ENCODE measurements at places on chromosomes 2 and 18.
A peak's percentile ranks its signal among the peaks of the same experiment; 100 is the strongest.

- no peak for DNase-seq
Measured at GRCh38 chr2:122886479-122887145, 1131.2 kb downstream of the TSN start.

GRCh38 chr2:42922790-42923579, 130.6 kb upstream of the HAAO start:
- DNase-seq = no peak

- DNase-seq = no peak
Measured at GRCh38 chr2:234976479-234977227, 24.8 kb downstream of the SH3BP4 start.

- no peak for DNase-seq
Measured at GRCh38 chr2:85132397-85132796, 795 bp upstream of the TCF7L1 start.

DNA sequence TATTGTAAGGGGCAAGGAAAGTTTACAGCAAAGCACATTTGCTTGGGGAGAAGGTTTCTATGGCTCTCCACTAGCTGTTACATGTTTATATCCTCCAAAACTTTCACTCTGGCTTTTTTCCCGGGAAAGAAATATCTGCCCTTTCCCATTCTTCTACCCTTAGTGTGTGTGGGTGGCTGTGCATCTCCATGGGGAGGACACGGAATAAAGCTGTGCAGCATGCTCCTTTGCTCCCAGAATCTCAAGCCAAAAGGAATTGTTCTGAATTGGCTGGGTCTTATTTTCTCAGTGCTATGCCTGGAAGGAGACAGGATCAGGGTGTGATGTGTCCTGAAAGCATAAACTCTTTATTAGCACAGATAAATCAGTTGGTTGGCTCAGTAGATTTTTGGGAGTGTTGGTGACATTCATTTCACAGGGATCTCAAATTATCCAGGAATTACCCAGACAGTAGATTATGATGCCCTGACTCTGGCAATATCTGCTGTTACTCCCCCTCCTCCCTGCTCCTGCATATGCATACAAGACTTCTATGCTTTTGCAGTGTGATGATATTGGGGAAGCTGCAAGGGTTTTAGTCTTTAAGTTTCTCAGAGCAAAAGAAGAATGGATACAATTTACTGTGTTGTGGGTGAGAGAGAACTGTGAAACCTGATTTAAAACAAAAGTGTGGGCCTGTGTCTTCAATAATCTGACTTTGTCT, 63.1 kb downstream of the PARD3B start:
- DNase-seq = no peak

DNA sequence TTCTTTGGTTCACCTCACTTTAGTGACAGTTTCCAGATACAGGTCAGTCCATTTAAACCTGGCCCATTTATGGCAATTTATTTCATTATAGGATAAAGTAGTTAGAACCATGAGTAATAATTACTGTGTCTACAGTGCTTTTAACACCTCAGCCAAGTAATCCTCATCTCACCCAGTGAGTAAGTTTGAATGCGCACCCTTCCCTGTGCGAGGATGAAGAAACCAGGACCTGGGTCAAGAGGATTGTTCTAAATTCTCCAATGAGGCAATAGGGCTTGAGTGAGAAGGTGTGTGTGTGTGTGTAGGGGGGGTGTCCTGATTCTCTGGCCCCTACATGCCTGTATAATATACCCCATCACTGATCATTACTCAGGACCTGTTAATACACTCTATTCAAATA, 854 bp upstream of the MYO1B start:
- no peak for DNase-seq

GRCh38 chr2:36915627-36916026, 50.7 kb downstream of the STRN start:
- DNase-seq = no peak

DNA sequence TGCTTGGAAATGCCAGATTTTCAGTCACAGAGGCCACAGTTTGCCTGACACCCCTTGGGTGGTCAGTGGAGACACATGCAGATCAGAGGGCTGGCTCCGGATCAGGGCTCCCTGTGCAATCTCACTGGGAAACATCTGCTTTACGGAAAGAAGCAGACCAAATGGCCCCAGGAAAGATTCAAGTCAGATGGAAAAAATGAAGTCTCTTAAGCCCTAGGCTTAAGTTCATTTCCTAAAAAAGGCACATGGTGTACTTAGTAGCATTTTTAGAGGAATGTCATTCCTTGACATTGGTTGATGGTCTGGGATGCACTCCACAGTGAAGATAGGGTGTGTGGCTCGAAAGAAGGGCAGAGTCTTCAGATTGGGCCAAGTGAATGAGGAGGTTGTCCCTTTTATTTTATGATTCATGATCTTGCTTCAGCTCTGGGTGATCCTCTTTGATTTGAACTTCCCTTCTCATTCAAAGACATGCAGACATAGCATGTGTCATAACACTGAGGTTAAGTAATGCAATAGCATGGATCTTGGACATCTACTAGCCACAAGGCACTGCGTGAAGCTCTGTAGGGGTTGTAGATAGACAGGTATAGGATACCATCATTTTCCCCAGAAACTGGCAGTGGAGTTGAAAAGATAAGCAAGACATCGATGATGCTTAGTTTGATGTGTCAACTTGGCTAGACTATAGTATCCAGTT, 56.5 kb downstream of the KCNE4 start:
- DNase-seq = no peak

DNA sequence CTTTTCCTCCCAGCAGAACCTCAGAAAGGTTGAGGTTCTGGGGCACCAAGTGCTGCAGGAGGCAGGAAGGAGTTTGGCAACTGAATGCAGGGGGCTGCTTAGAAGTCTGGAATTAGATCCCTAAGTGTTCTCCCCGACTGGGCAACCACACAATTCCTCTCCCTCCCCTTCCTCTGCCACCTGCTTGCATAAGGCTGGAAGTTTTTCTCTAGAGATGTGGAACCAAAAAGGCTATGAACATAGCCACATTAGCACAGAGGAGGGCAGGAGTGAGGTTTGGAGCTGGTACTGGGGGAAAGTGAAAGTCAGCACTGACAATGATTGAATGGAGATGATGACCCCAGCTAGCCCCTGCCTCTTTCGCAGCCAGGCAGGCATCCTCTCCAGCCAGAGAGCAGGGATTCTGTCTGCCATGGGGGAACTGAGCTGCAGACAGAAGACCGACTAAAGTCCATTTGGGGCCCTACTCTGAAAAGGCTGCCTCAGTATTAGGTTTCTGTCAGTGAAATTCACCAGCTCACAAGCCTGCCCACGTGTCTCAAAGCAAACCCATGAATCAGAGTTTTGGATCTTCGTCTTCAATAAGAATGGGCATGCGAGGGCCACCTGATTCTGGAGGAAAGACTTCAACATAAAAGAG, 87.9 kb upstream of the ITGA6 start:
- no peak for DNase-seq

DNA sequence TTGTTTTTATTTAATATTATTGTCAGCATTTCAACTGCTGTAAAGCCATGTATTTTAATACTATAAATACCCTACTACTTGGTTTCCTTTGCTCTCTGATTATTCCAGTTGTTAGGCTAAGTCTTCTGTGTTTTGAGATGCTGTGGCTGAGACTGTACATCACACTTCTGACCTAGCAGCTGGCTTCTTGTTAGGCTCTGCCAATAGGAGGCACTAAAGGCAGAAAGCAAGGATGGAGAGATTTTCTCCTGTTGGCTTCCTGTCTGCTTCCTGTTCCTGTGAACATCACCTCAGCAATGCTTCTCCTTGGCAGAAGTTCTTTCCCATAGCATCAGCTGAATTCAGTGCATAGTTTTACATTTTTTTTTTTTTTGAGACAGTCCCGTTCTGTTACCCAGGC, 68.3 kb upstream of the YPEL5 start:
- no peak for DNase-seq

GRCh38 chr2:131584940-131585339, 57.3 kb downstream of the CCDC74A start:
- DNase-seq = no peak

- no peak for DNase-seq
Measured at GRCh38 chr2:205407984-205408383, 274.3 kb upstream of the NRP2 start.

DNA sequence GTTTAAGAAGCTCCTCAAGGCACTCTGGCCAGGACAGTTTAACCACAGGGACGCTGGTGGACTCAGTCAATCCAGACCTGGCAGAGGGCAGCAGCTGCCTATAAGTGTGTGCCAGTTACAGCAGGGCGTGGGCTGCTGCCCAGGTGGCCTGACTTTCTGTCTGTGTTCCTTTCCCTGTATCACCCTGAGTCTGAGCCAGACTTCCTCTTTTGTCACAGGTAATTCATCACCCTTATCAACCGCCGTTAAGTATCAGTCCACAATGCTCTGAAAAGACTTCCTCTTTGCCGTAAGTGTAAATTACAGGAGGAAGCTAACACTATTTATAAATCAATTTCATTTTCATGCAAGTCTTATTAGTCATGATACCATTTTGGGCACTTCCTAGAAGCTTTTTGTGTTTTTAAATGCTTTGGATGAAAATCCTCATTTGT, 7.0 kb downstream of the LPIN1 start:
- no peak for DNase-seq

- DNase-seq = peak; percentile 78
Measured at GRCh38 chr2:112048887-112049286, 6.2 kb upstream of the TMEM87B start.

DNA sequence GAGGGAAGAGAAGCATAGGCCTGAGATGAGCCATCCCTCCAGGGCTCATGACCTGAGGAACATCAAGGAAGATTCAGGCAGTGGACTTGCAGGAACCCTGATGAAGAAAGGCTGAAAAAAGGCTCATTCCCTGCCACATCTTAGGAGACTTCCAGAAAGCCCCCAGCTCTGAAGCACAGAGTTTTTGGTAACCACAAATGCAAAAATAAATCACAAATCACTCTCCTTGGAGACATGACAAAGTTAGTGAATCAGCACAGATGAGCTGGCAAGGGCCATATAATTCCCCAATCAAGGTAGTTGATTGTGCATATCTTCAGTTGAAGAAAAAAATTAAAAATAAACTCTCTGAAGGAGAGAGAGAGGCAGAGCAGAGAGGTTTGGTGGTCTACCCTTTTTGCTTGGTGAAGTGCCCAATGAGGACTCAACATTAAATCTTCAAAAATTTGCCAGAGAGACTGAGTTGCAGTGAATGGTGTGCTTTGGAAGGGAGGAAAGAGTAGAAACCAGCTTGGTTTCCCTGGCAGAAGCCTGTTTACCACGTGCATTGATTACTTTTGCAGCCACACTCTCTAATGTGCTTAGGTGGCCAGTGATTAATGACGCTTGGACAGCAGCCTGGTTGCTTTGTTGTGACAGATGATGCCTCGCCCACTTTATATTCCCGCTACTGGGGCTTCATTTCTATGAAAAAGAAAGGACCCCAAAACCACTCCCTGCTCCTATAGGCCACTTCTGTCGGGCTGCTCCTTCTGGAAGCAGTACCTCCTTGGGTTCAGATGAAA, 257.4 kb upstream of the SLC14A2 start:
- DNase-seq = no peak

- no peak for DNase-seq
Measured at GRCh38 chr18:32362484-32362883, 108.2 kb downstream of the GAREM1 start.

DNA sequence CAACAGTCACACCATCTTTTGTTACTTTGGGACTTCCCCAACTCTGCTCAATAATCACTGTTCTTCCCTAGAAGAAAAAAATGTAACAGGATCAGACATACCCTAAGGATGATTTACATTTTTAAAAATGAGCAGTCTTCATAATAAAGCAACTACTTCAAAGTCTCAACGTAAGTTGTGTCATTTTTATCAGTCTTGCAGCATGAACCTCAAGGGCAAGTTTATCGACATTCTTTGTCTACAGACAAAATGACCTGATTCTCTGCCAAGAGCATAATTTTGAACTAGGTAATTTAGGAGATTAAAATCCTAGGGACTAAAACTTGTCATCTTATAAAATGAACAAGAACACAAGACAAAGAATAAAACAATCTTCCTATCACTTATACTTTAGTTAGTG, 2.3 kb downstream of the HSPD1 start:
- DNase-seq = no peak

DNA sequence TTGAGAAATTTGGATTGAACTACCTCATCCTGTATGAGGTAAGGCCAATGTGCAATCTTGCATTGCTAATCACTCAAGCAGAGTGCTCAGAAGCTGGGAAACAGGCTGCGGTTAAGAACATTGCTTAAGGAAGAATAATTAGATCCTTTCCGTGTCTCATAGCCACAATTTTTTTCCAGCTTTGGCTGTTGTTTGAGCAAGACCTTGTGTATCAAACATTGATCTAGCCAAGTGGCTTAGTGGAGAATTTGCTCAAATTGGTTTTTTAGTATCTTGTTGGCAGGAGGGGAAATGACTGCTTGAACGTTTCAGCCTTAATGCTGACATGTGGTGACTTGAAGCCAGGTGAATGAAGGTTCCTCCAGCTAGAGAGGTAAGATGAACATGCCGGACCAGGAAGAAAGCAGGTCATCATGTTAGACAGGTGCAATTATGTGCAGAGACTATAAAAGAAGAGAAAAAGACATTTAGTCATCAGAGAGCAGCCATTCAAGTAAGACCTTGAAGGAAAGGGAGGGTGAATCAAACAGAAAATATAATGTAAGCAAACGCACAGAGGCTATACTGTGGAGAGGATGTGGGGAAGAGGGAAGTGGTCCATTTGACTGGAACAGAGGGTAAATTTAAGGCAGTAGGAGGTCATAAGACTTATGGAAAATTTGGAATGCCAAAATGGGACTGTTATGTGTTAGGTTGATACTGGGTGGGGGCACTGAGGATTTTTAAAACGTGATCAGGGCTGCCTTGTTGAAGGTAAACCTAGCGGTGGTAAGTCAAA, 98.9 kb upstream of the CYP1B1 start:
- DNase-seq = no peak

DNA sequence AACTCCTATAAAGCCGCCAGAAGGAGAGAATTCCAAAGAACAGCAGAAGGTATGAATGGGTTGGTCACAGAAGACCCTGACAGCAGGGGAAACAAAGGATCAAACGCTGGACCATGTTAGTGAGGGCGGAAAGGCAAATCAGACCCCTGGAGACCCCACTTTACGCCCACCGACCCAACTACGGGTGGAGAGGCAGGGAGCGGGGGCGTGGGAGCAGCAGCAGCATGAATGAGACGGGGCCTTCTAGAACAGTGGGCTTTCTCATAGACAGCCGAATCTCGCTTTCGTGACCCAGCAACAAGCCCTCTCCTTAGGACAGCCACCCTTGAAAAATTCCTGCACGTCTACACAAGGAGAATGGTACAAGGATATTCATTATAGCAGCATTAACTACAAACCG, 191.0 kb downstream of the HDAC4 start:
- DNase-seq = no peak

All from NCI-H1694 (cell line).